Spleen (tissue), 13 donors: ENCODE measurements at places on chromosomes 7 and 10. TPM values are rescaled to one million over a fixed set of nuclear protein-coding genes. Genes with fewer than 3 reads are reported as not detected.

- H3K27me3 ChIP-seq, result no peaks in the 10 kb centered on the region
- H3K27ac ChIP-seq, result no peak overlapping the region
- H3K4me3 ChIP-seq, result no peak overlapping the region
- H3K4me1 ChIP-seq, result no peaks in the 10 kb centered on the region
Observed at GRCh38 chr7:96097835-96098234, 224.1 kb downstream of the SLC25A13 start.

DNA sequence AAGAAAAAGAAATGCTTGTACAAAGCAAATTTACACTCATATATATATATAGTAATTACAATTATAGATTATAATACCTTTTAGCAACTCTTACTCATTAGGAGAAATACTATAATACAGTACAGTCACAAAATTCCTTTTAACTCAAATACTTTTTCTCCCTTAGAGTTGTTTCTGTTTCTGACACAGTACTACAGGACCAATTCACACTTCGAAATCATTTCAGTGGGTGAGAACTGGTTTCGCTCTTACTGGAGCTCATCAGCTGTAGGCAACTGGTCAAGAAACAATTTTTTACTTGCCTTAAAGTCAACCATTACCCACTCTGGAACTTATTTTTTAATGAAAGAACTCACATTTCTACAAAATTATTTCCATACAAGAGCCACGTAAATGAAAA is 6.0 kb downstream of the CCDC186 start:
- no peaks in the 10 kb centered on the region for H3K27me3 ChIP-seq
- H3K4me1 ChIP-seq, result peaks cover 24% of the 10 kb centered on the region
- H3K36me3 ChIP-seq, result peaks cover 25% of the 10 kb centered on the region
- no peak for DNase-seq

DNA sequence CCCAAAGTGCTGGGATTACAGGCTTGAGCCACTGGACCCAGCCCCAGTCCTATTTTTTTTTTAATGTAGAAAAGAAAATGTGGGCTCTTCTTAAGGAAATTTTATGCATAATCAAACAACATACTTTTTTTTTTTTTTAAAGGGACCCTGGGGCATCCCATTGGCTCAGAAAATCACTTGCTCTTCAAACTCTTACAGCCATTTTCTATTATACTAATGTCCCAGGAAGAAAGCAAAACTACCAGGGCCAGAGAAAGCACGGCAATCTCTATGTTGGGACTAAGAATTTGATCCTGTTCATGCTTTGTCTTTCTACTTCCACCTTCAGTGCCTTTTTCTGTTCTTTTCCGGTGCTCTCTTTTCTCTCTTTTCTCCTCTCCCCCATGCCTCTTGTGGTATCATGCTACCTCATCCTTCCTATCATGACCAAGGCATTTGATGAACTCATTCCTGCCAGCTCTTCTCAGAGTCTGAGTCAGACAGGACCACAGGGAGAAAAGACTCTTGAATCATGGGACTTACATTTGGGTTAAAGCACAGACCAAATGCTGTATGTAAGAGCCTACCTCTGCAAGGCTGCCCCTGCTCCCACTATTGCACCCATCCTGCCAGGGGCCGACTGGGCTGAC is 76.4 kb upstream of the CCNY start:
- H3K27me3 ChIP-seq, result no peaks in the 10 kb centered on the region
- no peaks in the 10 kb centered on the region for H3K36me3 ChIP-seq
- no peaks in the 10 kb centered on the region for H3K4me1 ChIP-seq
- no peak overlapping the region for H3K4me3 ChIP-seq
- no peak overlapping the region for H3K27ac ChIP-seq

DNA sequence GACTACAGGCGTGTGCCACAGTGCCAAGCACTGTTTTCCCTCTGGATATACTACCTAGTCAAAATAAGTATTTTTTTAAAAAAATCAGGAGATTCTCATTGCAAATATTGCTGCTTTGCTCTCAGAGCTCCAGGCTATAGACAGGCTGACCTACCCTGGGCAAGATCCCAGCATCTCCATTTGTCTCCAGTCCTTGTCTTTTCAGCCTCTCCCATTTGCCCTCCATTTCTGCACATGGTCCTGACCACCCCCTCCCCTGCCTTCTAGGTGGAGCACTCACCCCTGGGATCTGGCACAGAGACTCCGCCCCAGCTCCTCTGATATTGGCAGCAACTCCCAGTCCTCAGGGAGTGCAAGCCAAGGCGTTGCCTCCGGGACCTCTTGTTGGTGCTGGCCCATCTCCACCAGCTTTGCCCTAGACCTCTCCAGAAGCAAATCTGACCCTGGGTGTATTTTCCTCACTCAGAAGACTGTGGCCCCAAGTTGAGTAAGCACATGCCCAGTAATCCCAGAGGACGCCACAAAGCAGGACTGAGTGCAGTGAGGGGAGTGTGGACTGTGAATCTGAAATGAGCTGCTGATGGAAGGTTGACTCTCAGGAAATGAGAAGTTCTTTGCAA is 120.6 kb downstream of the MTPAP start:
- no peak for DNase-seq
- no peak overlapping the region for H3K27ac ChIP-seq
- H3K4me3 ChIP-seq, result no peak overlapping the region
- H3K36me3 ChIP-seq, result no peaks in the 10 kb centered on the region

DNA sequence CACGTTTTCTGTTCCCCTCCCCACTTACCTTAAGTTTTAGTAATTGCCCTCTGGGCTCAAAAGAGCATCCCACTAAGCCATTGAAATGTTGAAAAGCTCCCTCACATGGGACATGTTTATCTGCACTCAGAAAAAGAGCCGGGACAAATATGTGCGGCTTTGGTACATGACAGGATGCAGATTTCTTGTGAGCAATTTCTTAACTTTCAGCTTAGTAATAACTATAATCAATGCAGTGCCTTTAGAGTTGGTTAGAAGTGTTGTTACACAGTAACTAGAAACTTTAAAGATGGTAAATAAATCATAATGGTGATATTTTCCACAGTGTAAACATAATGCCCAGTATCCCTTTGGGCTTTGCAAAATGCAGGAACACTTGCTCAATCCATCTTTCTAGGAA is 89.2 kb downstream of the ZNF365 start:
- no peak overlapping the region for H3K27ac ChIP-seq
- DNase-seq, result no peak
- no peaks in the 10 kb centered on the region for H3K4me1 ChIP-seq

GRCh38 chr10:95254629-95255028 is 36.2 kb downstream of the PDLIM1 start:
- H3K4me1 ChIP-seq, result peaks cover 8% of the 10 kb centered on the region
- H3K4me3 ChIP-seq, result no peak overlapping the region
- peak overlapping the region; percentile 33 for H3K27ac ChIP-seq
- DNase-seq, result no peak
- no peaks in the 10 kb centered on the region for H3K27me3 ChIP-seq

- no peaks in the 10 kb centered on the region for H3K36me3 ChIP-seq
- no peaks in the 10 kb centered on the region for H3K27me3 ChIP-seq
- no peak for DNase-seq
- peak overlapping the region; percentile 51 for H3K4me3 ChIP-seq
- H3K4me1 ChIP-seq, result peaks cover 18% of the 10 kb centered on the region
Observed at GRCh38 chr10:79905322-79906314, 43.3 kb downstream of the SFTPD start.

DNA sequence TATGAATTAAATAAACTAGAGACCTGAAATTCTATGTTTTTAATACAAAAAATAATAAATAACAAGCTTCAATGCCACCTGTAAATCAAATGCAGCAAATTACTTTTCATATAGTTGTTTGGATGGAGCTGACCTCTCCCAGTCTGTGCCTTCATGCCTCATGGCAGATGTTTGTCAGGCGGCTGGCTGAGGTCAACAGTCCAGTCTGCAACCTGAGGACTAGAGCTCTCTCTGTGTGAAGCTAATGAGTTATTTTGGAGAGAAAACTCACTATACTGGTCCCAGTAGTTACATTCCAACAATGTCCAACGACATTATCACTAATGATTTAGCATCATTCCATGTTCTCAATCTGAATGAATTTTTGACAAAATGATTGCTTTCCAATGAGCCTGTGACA is 746.2 kb upstream of the POM121L12 start:
- DNase-seq, result no peak
- H3K36me3 ChIP-seq, result no peaks in the 10 kb centered on the region
- H3K4me1 ChIP-seq, result no peaks in the 10 kb centered on the region
- no peak overlapping the region for H3K4me3 ChIP-seq
- H3K27me3 ChIP-seq, result no peaks in the 10 kb centered on the region

GRCh38 chr10:24778298-24778697 is 54.6 kb upstream of the ARHGAP21 start:
- no peaks in the 10 kb centered on the region for H3K36me3 ChIP-seq
- DNase-seq, result no peak
- no peak overlapping the region for H3K4me3 ChIP-seq
- no peaks in the 10 kb centered on the region for H3K4me1 ChIP-seq
- no peaks in the 10 kb centered on the region for H3K27me3 ChIP-seq

- no peaks in the 10 kb centered on the region for H3K27me3 ChIP-seq
- DNase-seq, result no peak
- no peaks in the 10 kb centered on the region for H3K36me3 ChIP-seq
- no peak overlapping the region for H3K27ac ChIP-seq
Observed at GRCh38 chr7:142916508-142916907, 17.0 kb downstream of the TRPV5 start.

- peaks cover 20% of the 10 kb centered on the region for H3K27me3 ChIP-seq
- DNase-seq, result no peak
- peak overlapping the region; percentile 66 for H3K4me3 ChIP-seq
- H3K36me3 ChIP-seq, result no peaks in the 10 kb centered on the region
Observed at GRCh38 chr10:60731134-60731885, 47.0 kb upstream of the CDK1 start.

DNA sequence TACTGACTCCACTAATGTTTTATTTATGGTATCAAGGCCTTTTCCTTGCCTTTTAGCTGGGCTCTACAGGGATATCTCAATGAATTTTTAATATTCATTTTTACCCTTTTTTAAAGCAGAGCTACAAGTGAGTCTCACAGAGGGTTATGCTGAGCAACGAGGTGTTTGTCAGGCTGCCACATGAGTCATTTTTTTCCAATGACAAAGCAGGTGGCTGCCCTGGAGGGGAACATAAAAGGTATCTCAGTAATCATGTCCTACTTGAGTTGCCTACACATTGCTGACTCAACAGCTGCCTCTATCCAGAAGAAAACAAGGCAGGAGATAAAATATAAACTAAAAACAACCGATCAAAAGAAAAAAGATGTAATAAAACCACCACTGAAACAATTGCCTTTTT is 1004.9 kb upstream of the POT1 start:
- H3K4me3 ChIP-seq, result no peak overlapping the region
- H3K27me3 ChIP-seq, result no peaks in the 10 kb centered on the region
- no peak for DNase-seq
- no peaks in the 10 kb centered on the region for H3K36me3 ChIP-seq
- no peaks in the 10 kb centered on the region for H3K4me1 ChIP-seq

- peaks cover 21% of the 10 kb centered on the region for H3K4me1 ChIP-seq
- DNase-seq, result no peak
- no peaks in the 10 kb centered on the region for H3K36me3 ChIP-seq
- H3K4me3 ChIP-seq, result no peak overlapping the region
- no peak overlapping the region for H3K27ac ChIP-seq
Observed at GRCh38 chr7:111081546-111082267, 9.2 kb upstream of the LRRN3 start.

DNA sequence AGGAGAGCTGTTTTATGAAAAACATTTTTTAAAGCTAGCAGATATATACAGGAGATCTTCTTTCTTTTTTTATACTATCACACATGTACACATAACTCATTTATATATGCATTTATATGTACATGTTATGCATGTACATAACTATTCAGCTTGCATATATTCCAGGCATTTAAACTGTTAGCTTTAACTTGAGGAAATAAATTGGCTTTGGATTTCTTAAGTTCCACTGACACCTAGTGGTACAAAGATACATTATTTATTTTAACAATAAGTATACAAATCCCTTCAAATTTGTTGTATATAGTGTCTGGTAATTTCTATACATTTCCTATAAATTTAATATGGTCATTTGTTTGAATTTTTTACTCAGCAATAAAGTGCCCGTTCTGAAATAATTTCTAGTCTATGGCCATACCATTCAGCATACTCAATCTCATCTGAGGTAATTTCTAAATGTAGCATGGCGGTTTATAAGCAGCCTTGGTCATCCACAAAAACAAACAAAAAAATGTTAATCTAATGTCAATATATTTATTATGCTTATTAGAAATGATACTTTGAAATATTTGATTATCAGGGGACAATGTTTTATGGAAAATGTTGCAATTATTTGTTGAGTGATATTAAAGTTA is 11.6 kb downstream of the ZDHHC6 start:
- no peak overlapping the region for H3K4me3 ChIP-seq
- H3K4me1 ChIP-seq, result no peaks in the 10 kb centered on the region
- DNase-seq, result no peak
- no peak overlapping the region for H3K27ac ChIP-seq
- H3K36me3 ChIP-seq, result peaks cover 69% of the 10 kb centered on the region

DNA sequence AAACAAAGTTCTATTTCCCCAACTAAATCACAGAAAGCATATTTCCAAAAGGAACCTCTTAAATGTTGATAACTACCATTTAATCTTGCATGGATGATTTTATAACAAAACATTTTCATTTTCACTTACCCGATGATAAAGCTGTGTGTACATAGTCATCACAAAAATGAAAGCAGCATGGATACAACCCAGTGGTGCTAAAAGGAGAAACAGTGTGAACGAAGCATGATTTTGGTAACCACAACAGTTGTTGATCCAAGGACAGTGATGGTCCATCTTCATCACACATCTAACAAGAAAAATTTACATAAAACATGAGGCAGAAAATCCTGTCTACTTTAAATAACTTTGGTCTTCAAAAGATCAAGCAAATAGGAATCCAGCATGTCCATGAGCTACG is 4.7 kb downstream of the ZDHHC6 start:
- H3K27me3 ChIP-seq, result no peaks in the 10 kb centered on the region
- peaks cover 51% of the 10 kb centered on the region for H3K36me3 ChIP-seq

DNA sequence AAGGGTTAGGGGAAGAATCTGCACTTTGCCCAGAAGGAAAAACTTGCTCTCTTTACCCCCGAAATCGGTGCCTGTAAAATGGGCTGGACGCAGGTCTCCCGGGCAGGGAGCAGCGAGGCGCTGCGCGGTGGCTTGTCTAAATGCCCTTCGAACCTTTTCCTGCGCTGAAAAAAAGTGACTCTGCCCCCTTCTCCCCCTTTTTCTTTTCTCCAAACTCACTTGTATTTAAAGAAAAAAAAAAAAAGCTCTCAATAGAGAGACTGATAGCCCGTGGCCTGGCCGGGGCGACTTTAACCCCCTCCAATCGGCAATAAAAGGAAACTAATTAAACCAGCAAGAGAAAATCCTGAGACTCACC is 286 bp downstream of the SP8 start:
- H3K4me1 ChIP-seq, result peaks cover 7% of the 10 kb centered on the region
- peaks cover 92% of the 10 kb centered on the region for H3K27me3 ChIP-seq
- DNase-seq, result no peak
- H3K27ac ChIP-seq, result no peak overlapping the region

The AOC1 gene
- total RNA-seq, result not detected

The AKR1C8 gene
- 0.26 TPM for total RNA-seq

The OR9A2 gene
- not detected for total RNA-seq

The FAS gene
- 42.3 TPM for total RNA-seq

The BAG3 gene
- 18.3 TPM for total RNA-seq

The SH2D4B gene
- not detected for total RNA-seq

The ABCC2 gene
- total RNA-seq, result 3.9 TPM

The EFCAB10 gene
- not detected for total RNA-seq
